Type B pancreatic cell (in vitro differentiated cells): ENCODE measurements at places on chromosomes 12 and 14. TPM values are rescaled to one million over a fixed set of nuclear protein-coding genes. Genes with fewer than 3 reads are reported as not detected.

The CDCA3 gene
- total RNA-seq = 31.7 and 33.5 TPM in 2 replicates

The TAC3 gene
- total RNA-seq = 2.9 and 3.1 TPM in 2 replicates

The ITGA5 gene
- total RNA-seq = 2.5 and 25.9 TPM in 2 replicates

DNA sequence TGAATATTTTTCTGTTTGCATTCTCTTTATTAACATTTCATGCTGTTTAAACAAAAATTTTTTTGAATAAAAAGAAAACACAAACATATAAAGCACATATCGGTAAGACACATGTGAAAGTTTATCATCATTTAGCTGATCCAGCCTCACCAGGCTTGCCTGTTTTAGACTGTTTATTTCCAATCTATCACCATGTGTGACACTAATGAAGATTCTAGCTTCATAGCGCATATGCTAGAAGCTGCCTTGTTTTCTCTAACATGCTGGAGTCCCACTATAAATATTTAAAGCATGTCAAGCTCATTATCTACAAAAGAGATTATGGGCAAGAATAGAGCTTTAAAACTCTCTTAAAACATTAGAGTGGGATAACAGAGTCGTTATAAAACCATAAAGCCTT, 25.4 kb upstream of the ADAMTS20 start:
- H3K27ac ChIP-seq = no peak overlapping the region
- H3K4me1 ChIP-seq = peaks cover 12% of the 10 kb centered on the region
- H3K4me3 ChIP-seq = no peak overlapping the region
- no peak for DNase-seq
- peaks cover 3% of the 10 kb centered on the region for H3K27me3 ChIP-seq
- H3K36me3 ChIP-seq = no peaks in the 10 kb centered on the region

DNA sequence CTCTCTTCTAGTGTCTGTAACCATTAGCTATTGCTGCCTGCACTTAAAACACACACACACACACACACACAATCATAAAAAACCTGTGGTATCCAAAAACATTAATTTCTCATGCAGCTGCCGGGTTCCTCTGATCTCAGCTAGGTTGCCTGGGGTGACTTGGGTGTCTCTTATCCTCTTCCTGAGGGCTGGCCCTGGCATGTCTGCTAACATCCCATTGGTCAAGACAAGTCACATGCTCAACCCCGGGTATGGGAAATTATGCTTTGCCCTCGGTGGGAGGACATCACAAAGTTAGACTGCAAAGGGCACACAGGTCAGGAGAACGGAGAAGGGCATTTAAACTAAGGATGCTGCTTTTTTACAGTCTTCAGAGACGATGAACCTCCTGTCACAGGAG, 55.7 kb downstream of the TRPV4 start:
- no peak overlapping the region for H3K4me3 ChIP-seq
- H3K27ac ChIP-seq = peak overlapping the region; percentile 5
- H3K36me3 ChIP-seq = no peaks in the 10 kb centered on the region
- DNase-seq = no peak
- peaks cover 3% of the 10 kb centered on the region for H3K27me3 ChIP-seq

DNA sequence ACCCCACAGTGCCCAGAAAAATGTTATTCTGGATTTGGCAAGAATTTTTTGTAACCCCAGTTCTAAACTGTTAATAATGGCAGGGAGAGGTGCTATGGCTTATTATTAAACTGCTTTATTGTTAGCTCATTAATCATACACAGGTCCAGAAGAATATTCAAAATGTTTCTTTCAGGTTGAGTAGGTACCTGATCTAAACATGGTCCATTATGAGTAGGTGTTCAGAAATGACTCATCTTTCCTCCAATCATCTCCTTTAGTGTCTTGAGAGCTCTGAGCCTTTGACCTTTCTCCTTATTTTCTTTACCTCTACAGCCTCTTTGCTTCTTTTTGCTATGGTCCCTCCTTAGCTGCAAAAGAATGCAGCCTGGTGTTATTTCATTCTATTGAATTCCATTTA, 211.0 kb upstream of the GARIN6 start:
- no peak overlapping the region for H3K27ac ChIP-seq
- no peaks in the 10 kb centered on the region for H3K27me3 ChIP-seq
- no peaks in the 10 kb centered on the region for H3K4me1 ChIP-seq
- H3K36me3 ChIP-seq = no peaks in the 10 kb centered on the region

DNA sequence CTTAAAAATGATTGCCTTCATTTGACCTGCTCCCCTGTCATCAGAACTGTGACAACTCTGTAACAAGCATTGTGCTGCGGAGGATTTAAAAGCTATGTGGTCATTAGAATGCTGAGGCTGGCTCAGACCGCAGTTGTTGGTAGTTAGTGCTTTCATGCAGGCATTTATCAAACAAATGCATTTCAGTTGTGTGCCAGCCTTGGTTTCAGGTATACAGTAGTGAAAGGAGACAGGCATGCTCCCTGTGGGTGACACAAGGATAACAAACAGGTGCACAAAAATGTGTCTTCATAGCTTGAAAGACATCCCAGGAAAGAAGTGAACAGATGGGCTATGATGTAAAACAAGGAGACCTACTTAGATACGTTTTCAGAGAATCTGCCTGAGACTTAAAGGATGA, 60.6 kb downstream of the MARK3 start:
- H3K27me3 ChIP-seq = no peaks in the 10 kb centered on the region
- no peak overlapping the region for H3K4me3 ChIP-seq
- peaks cover 8% of the 10 kb centered on the region for H3K36me3 ChIP-seq
- H3K27ac ChIP-seq = no peak overlapping the region
- peaks cover 15% of the 10 kb centered on the region for H3K4me1 ChIP-seq

GRCh38 chr12:24078318-24078765, 128.9 kb upstream of the SOX5 start:
- H3K27ac ChIP-seq = peak overlapping the region; percentile 17
- H3K36me3 ChIP-seq = peaks cover 5% of the 10 kb centered on the region
